ENCODE measurements at places on chromosomes 16 and 17. TPM values are rescaled to one million over a fixed set of nuclear protein-coding genes. Genes with fewer than 3 reads are reported as not detected.

Gene TP53TG3B
- polyA plus RNA-seq = not detected

Gene SMIM5
- polyA plus RNA-seq = 1.1 TPM

Gene C16orf89
- not detected for polyA plus RNA-seq

Gene MYO15B
- 0.76 TPM for polyA plus RNA-seq

Gene DHRS7C
- not detected for polyA plus RNA-seq

Gene OR1A1
- polyA plus RNA-seq = not detected

Gene TBX2
- not detected for polyA plus RNA-seq

Gene CCL8
- polyA plus RNA-seq = not detected

Gene KRT32
- polyA plus RNA-seq = not detected

Gene NT5M
- polyA plus RNA-seq = 3.2 TPM

Gene WNT9B
- not detected for polyA plus RNA-seq

Gene AANAT
- not detected for polyA plus RNA-seq

Gene ABHD15
- 31.6 TPM for polyA plus RNA-seq

Gene TEN1
- polyA plus RNA-seq = 40.2 TPM

Gene LRRC46
- polyA plus RNA-seq = 0.82 TPM

Gene HLF
- polyA plus RNA-seq = not detected

Gene HSD11B2
- polyA plus RNA-seq = not detected

Gene VWA3A
- polyA plus RNA-seq = not detected

Gene FOXC2
- polyA plus RNA-seq = not detected

All from immature natural killer cell (primary cell).